ENCODE measurements at places on chromosomes 16 and 17.

DNA sequence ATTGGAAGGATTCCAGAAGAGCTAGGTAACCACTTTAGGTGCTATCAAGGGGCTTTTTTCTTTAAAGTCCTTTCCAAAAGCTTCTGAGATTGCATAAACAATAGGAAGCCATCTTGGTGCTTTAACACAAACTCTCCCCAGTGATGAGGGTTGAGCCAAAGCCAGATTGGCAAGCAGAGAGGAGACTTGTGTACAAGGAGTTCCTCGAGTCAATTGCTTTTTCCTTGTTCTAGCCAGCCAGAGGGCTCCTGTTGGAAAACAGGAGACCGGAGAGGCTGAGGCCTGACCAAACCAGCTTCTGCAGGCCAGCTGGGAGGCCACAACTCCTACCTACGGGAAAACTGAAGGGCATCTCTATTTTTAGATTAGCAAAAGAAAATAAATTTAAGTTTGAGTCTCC lies 46.5 kb downstream of the MAPT start:
- DNase-seq: no peak

DNA sequence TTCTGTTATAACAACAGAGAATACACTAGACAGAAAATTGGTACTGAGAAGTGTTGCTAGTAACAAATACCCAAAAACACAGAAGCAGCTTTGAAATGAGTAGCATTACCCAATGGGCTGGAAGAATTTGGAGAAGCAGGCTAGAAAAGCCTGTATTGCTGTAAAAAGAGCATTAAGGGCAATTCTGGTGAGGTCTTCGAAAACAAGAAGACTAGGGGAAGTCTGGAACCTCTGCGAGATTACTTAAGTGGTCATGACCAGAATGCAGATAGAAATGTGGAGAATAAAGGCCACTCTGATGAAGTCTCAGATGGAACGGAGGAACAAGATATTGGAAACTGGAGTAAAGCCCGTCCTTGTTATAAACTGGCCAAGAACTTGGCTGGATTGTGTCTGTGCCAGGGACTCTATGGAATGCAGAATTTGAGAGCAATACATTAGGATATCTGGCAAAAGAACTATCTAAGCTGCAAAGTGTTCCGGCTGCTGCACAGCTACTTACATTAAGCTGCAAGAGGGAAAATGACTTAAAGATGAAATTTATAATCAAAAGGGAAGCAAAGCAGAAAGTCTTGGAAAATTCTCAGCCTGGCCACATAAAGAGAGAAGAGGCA lies 44.9 kb upstream of the PEMT start:
- DNase-seq: no peak

- no peak for DNase-seq
Observed at GRCh38 chr17:45975640-45976295, 23.3 kb upstream of the STH start.

DNA sequence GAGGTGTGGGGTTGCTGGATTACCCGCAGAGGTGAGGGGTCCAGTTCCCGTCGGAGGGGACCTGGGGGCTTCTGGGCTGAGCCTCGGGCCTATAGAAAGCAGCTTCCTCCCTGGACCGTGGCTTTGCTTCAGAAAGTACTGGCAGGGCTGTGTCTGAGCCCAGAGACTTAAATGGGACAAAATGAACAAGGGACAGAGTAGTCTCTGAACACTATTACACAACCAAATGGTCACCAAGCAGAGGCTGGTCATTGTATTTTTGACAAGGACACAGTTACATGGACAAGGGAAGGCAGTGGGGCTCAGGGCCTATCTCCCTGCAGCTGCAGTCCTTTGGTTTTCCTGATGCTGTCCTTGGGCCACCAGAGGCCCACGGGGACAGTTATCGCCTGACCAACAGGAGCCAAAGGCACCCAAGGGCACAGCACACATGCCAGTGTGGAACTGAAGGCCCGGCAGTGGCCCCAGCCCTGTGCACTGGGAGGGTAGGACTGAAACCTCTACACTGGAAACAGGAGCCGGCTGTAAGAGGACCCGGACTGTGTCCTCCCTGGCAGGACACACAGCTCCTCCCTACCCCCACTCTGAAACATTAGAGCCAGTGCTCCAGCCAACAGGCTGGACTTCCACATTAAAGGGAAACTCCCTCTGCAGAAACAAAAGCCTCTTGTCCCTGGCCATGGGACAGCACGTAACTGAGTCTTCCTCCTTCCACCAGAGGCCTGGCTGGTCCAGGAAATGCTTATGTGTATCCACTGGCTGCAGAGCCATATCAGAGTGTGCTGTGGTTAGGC lies 26.0 kb upstream of the ERN1 start:
- no peak for DNase-seq

All from Caki2 (cell line).